Transverse colon (tissue), 4 donors: ENCODE measurements at places on chromosomes 1 and 21.
A peak's percentile ranks its signal among the peaks of the same experiment; 100 is the strongest.

DNA sequence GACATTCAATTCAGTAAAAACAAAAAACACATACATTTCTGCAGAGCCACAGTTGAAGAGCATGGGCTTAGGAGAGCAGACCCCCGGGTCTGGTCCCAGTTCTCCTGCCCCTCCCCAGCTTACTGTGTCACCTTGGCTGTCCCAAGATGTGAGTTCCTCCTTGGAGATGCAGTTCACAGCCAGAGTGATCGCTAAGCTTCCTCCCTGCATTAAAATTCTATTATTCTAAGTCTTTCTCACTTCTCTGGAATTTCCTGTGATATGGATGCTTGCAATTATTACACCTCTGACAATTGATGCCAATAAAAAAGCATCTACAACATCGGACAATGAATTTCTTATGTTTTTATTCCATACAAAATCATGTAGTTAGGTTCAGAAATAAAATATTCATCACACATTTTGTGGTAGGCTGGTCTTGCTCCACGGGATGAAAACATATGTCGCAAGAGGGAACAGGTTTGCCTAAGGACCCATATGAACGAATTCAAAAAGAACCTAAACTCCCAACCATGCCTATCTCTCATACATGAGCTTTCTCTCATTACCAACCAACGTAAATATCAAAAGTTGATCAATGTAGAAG is 328.5 kb upstream of the RUNX1 start:
- no peaks in the 10 kb centered on the region for H3K27me3 ChIP-seq
- H3K4me1 ChIP-seq, result no peaks in the 10 kb centered on the region
- no peak overlapping the region for H3K4me3 ChIP-seq
- no peak overlapping the region for H3K27ac ChIP-seq
- DNase-seq, result no peak

DNA sequence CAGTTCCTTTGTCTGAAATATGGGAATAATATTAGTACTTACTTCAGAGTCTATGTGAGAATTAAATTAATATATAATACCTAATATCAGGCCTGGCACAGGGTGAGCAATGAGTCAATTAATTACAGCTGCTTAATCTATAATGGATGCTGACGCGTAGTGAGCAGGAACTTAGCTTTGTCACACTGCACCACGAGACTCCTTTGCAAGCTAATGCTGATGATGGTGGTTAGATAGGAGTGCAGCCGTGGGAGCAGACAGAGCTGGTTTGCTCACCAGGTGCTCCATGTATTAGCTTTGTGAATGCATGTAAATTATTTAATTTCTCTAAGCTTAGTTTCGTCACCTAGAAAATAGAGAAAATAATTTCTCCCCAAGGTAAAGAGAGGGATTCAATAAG is 35.1 kb downstream of the KCNJ15 start:
- no peaks in the 10 kb centered on the region for H3K36me3 ChIP-seq
- peaks cover 10% of the 10 kb centered on the region for H3K4me1 ChIP-seq
- DNase-seq, result no peak
- no peak overlapping the region for H3K4me3 ChIP-seq

DNA sequence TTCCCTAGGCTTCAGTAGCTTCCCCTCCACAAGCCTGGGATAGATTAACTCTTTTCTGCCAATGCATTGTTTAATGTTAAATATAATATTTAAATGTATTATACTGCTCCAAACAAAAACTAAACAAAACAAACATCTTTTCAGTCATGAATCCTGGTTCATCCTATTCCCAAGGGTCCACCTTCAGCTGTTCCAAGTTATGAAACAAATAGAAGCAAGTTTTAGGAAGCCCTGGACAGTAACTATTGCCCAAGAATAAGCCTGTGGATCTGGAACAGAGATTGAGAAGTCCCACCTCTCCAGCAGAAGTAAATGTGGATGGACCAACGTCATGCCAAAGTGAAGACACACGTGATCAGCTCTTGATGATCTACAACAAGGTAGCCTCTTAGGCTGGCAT is 408.1 kb downstream of the SETD4 start:
- no peak overlapping the region for H3K4me3 ChIP-seq
- no peaks in the 10 kb centered on the region for H3K36me3 ChIP-seq
- DNase-seq, result no peak
- no peaks in the 10 kb centered on the region for H3K4me1 ChIP-seq
- H3K27me3 ChIP-seq, result no peaks in the 10 kb centered on the region

DNA sequence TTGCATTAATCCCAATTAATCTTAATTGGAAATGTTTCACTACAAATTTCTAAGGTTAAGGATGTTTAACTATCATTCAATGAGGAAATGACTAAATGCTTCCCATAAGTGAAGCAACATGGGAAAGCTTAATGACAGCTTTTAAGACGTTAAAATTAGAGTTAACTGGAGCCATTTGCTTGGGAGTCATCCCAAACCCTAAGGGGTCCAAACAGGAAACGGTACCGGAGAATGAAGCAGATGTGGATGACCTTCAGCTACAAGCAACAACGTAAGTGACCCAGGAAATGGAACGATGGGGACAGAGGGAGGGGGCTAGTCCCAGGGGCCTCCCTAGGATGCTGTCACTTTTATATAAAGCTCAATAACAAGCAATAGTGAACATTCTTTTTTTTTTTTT is 62.2 kb downstream of the CAPZB start:
- peak overlapping the region; percentile 80 for H3K27ac ChIP-seq
- H3K36me3 ChIP-seq, result peaks cover 6% of the 10 kb centered on the region
- H3K27me3 ChIP-seq, result no peaks in the 10 kb centered on the region
- no peak for DNase-seq
- peaks cover 44% of the 10 kb centered on the region for H3K4me1 ChIP-seq

DNA sequence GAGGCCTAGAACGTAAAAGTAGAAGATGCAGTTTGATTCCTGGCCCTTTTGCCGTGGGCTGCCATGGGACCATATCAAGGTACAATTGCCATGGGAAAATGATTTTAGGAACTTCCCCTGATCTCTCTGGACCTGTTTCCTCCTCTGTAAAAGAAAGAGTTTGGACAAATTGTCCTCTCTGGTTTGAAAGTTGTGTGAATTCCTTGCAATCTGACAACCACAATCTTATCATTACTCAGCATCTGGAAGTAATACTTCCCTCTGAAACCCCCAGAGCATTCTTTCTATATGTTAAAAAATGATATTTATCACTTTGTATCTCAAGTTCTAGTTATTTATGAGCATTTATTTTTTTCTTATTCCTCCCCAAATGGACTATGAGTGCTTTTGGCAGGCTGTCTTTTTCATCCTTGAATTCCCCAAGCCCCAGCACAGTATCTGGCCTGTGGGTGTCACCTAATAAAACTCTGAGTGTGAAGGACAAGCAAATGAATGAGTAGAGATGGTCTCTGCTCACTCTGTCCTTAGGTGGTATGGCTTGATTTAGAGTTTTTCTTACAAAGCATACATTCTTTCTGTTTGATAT is 181.1 kb downstream of the DYRK1A start:
- peak overlapping the region; percentile 24 for H3K27ac ChIP-seq
- H3K27me3 ChIP-seq, result no peaks in the 10 kb centered on the region
- DNase-seq, result no peak

GRCh38 chr1:217919683-217920388 is 288.7 kb downstream of the SPATA17 start:
- no peak overlapping the region for H3K4me3 ChIP-seq
- no peaks in the 10 kb centered on the region for H3K4me1 ChIP-seq
- H3K36me3 ChIP-seq, result no peaks in the 10 kb centered on the region
- no peak overlapping the region for H3K27ac ChIP-seq
- no peak for DNase-seq

DNA sequence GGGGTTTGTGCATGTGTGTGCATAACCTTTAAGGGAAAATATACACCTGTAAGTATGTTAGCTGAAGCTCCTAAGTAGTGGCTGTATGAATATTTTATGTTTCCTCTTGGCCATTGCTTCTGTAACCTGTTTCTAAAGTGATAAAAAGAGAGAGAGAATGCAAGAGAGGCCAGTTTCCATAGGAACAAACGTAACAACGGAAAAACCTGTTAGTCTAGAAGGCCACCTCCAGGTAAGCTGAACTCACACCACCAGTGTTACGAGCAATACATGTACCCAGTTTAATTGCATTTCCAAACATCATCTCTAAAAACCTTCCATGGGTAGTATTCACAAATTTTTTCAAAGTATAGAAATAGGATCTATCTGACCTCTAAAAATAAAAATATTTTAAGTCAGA is 63.1 kb downstream of the PLPPR4 start:
- no peaks in the 10 kb centered on the region for H3K4me1 ChIP-seq
- H3K4me3 ChIP-seq, result no peak overlapping the region
- no peaks in the 10 kb centered on the region for H3K36me3 ChIP-seq
- no peak overlapping the region for H3K27ac ChIP-seq

DNA sequence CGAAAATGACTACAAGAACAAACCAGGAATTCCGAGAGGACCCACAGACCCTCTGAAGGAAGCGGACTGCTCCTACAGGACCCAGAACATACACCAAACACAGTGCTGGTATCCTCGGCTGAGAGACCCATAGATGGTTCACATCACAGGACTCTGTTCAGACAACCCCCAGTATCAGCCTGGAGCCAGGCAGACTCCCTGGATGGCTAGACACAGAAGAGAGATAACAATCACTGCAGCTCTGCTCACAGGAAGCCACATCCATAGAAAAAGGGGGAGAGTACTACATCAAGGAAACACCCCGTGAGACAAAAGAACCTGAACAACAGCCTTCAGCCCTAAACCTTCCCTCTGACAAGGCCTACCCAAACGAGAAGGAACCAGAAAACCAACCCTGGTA is 434.0 kb upstream of the NR5A2 start:
- DNase-seq, result no peak
- H3K27me3 ChIP-seq, result no peaks in the 10 kb centered on the region
- no peak overlapping the region for H3K4me3 ChIP-seq
- no peaks in the 10 kb centered on the region for H3K36me3 ChIP-seq
- no peak overlapping the region for H3K27ac ChIP-seq

- no peak overlapping the region for H3K4me3 ChIP-seq
- H3K36me3 ChIP-seq, result no peaks in the 10 kb centered on the region
- H3K27me3 ChIP-seq, result no peaks in the 10 kb centered on the region
Observed at GRCh38 chr1:31398246-31398645, 14.8 kb upstream of the SERINC2 start.

DNA sequence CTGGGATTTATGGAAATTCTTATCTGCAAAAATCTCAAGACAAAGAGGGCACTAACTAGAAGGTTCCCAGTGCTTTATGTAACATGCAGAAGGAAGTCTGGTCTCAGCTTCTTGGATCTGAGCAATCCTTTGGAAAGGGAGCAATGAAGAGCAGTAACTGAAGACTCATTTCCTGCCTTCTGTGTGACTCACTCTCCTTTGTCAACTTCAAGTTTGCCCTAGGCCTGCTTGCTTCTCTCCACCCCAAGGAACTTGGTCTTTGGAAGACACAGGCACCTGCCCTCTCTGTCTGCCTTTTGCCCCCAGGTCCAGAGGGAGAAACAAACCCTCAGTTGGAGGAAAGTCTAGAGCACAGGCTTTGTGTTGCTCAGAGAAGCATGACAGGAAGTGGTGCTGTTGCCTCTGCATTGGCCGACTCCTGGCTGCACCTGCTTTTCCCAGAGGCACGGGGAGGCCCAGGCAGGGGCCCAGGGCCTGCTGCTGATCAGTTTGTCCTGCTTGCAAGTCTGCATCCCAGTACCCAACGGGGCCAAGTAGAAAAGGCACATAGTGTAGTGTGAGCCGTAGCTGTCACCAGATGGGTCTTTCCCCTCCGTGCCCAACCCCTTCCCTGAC is 137.2 kb downstream of the DHRS3 start:
- peak overlapping the region; percentile 88 for H3K27ac ChIP-seq
- H3K4me3 ChIP-seq, result no peak overlapping the region
- H3K27me3 ChIP-seq, result no peaks in the 10 kb centered on the region
- DNase-seq, result peak; percentile 69
- H3K4me1 ChIP-seq, result peaks cover 55% of the 10 kb centered on the region
- no peaks in the 10 kb centered on the region for H3K36me3 ChIP-seq

DNA sequence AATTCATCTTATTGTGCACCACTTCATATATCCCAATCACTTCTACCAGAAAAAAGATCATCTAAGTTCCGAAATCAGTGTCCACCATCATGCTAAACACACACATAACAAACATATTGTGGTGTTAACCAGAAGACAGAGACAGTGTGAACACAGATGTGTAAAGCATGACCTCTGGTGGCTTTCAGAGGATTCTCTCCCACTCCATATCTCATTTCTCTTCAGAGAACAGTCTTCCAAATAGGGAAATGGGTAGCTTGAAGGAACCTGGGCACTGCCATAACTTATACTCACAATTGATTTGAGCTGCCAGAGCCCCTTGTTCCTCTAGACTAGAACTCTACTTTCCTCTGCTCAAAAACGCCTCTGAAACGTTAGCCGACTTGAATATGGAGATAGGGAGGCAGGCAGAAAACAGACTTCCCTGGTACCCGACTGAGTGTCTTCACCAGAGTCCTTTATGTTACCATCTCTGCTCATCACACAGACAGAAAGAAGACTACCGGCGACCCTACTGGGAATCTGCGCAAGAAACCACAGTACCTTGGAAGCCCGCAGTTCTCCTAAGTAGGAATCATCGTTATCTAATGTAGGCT is 1.8 kb upstream of the ELAPOR1 start:
- H3K27me3 ChIP-seq, result peaks cover 23% of the 10 kb centered on the region
- peaks cover 22% of the 10 kb centered on the region for H3K4me1 ChIP-seq
- DNase-seq, result no peak
- H3K4me3 ChIP-seq, result peak overlapping the region; percentile 40

GRCh38 chr21:26962621-26963181 is 4.2 kb downstream of the ADAMTS5 start:
- no peak for DNase-seq
- no peak overlapping the region for H3K4me3 ChIP-seq

DNA sequence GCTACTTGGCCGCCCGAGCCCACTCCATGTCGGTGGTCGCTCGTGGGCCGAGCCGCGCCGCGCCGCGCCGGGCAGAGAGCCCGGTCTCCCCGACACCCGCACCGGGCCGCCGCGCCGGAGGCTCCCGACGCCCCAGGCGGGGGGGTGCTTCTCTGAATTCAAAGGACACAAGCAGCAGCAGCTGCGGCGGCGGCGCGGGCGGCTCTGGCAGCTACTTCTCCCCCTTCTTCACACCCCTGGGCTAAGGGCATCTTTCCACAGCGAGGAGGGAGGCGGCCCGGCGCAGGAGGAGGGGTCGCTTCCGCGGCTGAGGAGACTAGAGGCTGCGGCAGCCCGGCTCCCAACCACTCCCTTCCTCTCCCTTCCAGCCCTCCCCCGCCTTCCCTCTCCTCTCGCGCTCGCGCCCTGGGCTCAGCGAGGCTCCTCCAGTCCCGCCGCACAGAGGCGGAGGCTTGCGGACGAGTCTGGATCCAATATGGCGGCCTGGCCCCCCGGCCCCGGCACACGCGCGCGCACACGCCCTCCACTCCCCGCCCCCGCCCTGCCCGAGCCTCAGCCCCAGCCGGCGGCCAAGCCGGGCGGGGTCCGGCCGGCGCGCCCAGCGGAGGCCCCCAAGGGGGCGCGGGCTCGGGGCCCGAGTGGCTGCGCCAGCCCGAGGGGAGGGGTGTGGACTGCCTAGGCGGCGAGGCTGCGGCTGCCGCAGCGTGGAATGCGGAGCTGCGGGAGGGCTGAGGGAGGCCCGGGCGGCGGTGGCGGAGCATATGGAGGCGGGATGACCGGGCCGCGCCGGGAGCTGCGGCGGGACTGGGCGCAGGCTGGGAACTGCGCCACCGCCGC is at the start of gene CDC42BPA:
Gene CDC42BPA, minus strand, starts transcription at position 477 of the 837 bp plus-strand sequence. CDS start 1,310 bp downstream, outside the sequence.
- H3K36me3 ChIP-seq, result no peaks in the 10 kb centered on the region
- H3K4me3 ChIP-seq, result peak within 1 kb of the TSS; percentile 74
- H3K27ac ChIP-seq, result peak within 1 kb of the TSS; percentile 96
- peak; percentile 82 for DNase-seq

- DNase-seq, result peak; percentile 95
- H3K4me3 ChIP-seq, result no peak overlapping the region
- peaks cover 4% of the 10 kb centered on the region for H3K4me1 ChIP-seq
- H3K27me3 ChIP-seq, result no peaks in the 10 kb centered on the region
- H3K36me3 ChIP-seq, result no peaks in the 10 kb centered on the region
Observed at GRCh38 chr1:21607549-21608529, 61.3 kb downstream of the RAP1GAP start.
